ENCODE measurements at places on chromosomes 7 and 10.

- no peak overlapping the region for H3K4me3 ChIP-seq
- H3K4me1 ChIP-seq, result no peaks in the 10 kb centered on the region
- DNase-seq, result no peak
- no peak overlapping the region for H3K27ac ChIP-seq
- H3K27me3 ChIP-seq, result no peaks in the 10 kb centered on the region
These were observed 11.0 kb upstream of the RADIL start for GRCh38 chr7:4894482-4894881.

DNA sequence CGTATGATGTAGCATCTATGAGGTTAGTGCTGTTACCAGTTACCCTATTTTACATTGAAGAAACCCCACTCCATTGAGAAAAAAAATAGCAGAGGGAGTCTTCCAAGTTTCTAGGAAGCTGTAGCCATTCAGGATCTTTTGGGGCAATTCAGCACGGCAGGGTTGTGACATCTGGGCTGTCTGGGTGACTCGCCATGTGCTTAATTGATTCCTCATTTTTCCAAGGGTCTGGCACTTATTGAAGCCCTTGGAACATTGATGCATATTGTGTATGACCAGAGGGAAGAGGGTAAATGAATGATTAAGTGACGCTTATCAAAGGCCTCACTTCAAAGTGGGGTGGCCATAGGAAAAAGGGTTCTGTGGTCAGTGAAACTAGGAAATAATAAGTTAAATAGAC is 248.7 kb downstream of the ARHGAP12 start:
- no peak overlapping the region for H3K27ac ChIP-seq
- H3K4me3 ChIP-seq, result no peak overlapping the region
- no peaks in the 10 kb centered on the region for H3K27me3 ChIP-seq
- H3K36me3 ChIP-seq, result no peaks in the 10 kb centered on the region
- no peaks in the 10 kb centered on the region for H3K4me1 ChIP-seq
- no peak for DNase-seq

GRCh38 chr10:33967606-33968120 is 633.2 kb upstream of the NRP1 start:
- no peaks in the 10 kb centered on the region for H3K36me3 ChIP-seq
- H3K4me3 ChIP-seq, result no peak overlapping the region
- no peaks in the 10 kb centered on the region for H3K27me3 ChIP-seq
- no peak for DNase-seq

DNA sequence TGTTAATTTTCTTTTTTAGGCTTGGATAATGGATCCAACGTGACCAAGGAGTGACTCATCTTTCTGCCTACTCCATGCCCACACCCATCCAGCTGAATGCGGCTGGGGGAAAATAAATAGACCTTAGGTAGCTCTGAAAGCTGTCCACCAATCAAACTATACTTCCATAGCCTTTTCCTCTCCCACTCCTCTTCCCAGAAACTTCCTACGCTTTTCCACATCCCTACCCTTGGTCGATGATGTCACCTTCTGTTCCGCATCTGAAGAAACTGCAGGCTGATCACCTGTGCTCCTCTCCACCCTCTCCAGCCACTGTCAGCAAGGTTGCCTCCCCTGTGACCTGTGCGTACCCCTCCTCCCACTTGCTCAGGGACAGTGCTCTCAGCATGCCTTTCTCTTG is 359.8 kb upstream of the KLF6 start:
- no peak overlapping the region for H3K27ac ChIP-seq
- H3K27me3 ChIP-seq, result no peaks in the 10 kb centered on the region
- H3K4me3 ChIP-seq, result no peak overlapping the region
- H3K4me1 ChIP-seq, result no peaks in the 10 kb centered on the region
- DNase-seq, result no peak

DNA sequence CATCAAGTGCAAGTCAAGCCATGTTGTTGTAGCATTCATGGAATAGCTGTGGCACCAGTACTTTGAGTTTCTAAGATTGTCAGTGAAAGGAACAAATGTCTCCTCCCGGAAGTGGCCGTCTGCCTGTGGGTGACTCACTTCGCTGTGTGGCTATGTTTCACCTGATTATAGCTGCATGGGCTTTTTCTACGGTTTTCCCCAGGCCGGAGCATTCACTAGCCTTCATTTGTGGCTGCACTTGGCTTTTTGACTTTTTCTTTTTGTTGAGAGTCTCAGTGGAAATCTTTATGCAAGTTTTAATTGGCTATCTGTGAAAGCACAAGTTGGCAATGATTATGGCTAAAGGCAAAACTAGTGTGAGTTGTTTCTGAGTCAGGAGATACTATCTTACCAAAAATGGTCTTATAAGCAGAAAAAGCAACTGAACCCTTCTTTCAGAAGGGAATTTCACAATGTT is 35.0 kb downstream of the SRI start:
- no peaks in the 10 kb centered on the region for H3K4me1 ChIP-seq
- H3K27me3 ChIP-seq, result no peaks in the 10 kb centered on the region
- no peaks in the 10 kb centered on the region for H3K36me3 ChIP-seq
- DNase-seq, result no peak

GRCh38 chr10:101244321-101245050 is 15.2 kb upstream of the LBX1 start:
- no peaks in the 10 kb centered on the region for H3K4me1 ChIP-seq
- no peaks in the 10 kb centered on the region for H3K27me3 ChIP-seq
- H3K4me3 ChIP-seq, result no peak overlapping the region

DNA sequence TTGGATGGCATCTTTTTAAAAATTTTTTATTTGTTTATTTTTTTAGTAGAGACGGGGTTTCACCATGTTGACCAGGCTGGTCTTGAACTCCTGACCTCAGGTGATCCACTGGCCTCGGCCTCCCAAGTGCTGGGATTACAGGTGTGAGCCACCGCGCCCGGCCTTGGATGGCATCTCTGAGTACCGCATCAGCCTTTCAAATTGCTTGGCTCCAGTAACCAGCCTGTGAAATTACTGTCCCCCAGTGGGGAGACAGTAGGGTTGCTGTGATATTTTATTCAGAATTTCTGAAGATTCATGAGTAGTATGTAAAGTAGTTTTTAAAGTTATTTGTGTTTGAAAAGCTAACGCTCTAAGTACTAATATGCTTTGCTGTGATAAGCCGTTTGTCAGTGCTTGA is 1.2 kb downstream of the NUB1 start:
- peaks cover 3% of the 10 kb centered on the region for H3K4me1 ChIP-seq
- H3K36me3 ChIP-seq, result no peaks in the 10 kb centered on the region
- peak overlapping the region; percentile 98 for H3K4me3 ChIP-seq

DNA sequence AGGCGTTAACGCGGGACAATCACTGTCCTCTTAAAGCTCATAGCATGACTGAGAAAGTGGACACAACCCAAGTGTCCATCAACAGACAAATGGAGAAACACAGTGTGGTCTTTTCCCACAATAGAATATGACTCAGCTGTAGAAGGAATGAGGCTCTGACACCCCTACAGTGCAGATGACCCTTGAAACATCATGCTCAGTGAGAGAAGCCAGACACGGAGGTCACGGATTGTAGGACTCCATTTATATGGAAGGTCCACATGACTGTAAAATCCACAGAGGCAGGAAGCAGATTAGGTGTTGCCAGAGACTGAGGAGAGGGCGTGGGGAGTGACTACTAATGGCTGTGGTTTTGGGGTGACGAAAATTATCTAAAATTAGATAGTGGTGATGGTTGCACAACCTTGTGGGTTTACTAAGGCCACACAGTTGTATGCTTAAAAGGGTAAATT is 6.1 kb upstream of the NCAPG2 start:
- no peak overlapping the region for H3K27ac ChIP-seq
- no peaks in the 10 kb centered on the region for H3K27me3 ChIP-seq
- no peak for DNase-seq
- no peaks in the 10 kb centered on the region for H3K36me3 ChIP-seq
- no peaks in the 10 kb centered on the region for H3K4me1 ChIP-seq
- H3K4me3 ChIP-seq, result no peak overlapping the region

- no peaks in the 10 kb centered on the region for H3K36me3 ChIP-seq
- peak overlapping the region; percentile 62 for H3K4me3 ChIP-seq
- no peaks in the 10 kb centered on the region for H3K27me3 ChIP-seq
- H3K4me1 ChIP-seq, result peaks cover 11% of the 10 kb centered on the region
These were observed 26.6 kb downstream of the ZNF775 start for GRCh38 chr7:150405584-150406311.

- H3K27ac ChIP-seq, result no peak overlapping the region
- H3K36me3 ChIP-seq, result no peaks in the 10 kb centered on the region
- no peak overlapping the region for H3K4me3 ChIP-seq
- DNase-seq, result no peak
- no peaks in the 10 kb centered on the region for H3K27me3 ChIP-seq
- H3K4me1 ChIP-seq, result peaks cover 7% of the 10 kb centered on the region
These were observed 12.3 kb downstream of the BMPER start for GRCh38 chr7:33917661-33918060.

DNA sequence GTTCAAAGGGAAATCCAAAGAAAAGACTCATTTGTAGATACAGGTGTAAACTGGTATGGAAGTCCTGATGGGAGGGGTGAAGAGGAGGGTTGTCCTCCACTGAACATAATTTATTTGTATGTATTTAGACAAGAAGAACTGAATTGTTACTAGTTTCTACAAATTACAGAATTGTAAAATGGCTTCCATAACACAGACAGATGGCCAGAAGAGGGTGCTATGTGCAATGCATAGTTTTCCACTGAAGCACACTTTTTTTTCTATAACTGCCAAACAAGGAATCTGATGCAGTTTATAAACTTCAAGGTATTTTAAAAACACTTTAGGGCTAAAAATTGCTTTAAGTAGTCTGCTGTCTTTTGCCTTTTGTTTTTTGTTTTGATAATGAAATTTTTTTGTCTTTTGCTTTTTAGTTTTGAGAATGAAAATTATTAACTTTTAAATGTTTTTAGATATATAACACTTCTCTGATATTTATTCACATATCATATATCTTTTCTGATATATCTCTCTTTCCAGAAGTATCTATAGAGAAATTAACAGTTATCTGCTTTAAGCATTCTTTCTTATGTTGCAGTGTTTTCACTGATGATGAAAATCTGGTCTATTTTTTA is 58.5 kb downstream of the PHYHIPL start:
- no peaks in the 10 kb centered on the region for H3K27me3 ChIP-seq
- no peak overlapping the region for H3K27ac ChIP-seq
- H3K4me3 ChIP-seq, result no peak overlapping the region
- H3K36me3 ChIP-seq, result no peaks in the 10 kb centered on the region

DNA sequence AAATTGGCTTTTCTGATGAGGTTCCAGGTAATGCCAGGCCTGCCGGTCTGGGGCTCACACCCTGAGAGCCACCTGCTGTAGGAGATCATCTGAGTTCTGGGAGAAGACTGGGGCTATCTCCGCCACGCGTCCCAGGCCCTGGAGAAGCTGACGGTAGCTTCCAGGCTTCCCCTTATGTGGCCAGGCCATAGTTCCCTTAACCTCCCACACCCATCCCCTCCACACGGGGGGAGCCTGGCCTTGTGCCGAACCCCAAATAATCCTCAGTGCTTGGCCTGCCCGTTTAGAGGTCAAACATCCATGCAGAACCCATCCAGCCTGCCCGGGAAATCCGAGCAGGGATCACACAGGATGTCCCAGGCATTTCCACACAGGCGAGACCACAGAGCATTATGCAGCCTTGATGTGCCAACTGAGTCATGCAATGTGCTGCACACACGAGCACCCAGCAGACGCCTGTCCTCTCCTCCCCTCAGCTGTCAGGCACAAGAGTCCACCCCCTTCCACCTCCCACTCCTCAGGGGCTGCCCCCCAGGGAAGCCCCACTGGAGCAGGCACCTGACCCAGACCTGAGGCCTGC is 176.2 kb downstream of the PRKAG2 start:
- no peak for DNase-seq
- H3K27me3 ChIP-seq, result no peaks in the 10 kb centered on the region
- H3K4me1 ChIP-seq, result peaks cover 1% of the 10 kb centered on the region
- H3K27ac ChIP-seq, result no peak overlapping the region
- no peak overlapping the region for H3K4me3 ChIP-seq

DNA sequence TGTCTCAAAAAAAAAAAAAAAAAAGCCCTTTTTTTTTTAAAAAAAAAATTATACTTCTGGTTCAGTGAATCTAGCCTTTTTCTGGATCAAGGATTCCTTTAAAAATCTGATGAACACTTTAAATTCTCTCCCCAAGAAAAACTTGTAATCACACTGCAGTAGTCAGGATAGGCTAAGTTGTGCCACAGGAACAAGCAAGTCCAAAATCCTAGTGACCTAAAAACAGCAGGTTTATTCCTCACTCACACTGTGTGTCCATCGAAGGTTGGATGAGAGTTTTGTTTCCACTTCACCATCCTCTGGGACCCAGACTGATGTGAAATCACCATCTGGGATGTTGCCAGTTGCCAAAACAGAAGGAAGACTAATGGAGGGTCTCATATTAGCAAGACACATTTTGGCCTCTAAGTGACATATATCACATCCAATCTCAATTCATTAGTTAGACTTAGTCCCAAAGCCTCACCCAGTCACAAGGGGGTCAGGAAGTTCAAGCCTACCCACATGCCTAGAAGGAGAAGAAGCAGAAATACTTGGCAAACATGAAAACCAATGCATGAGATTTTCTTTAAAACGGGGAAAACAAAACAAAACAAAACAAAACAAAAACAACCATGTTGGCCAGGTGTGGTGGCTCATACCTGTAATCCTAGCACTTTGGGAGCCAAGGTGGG is 32.7 kb downstream of the CYP17A1 start:
- no peaks in the 10 kb centered on the region for H3K36me3 ChIP-seq
- no peak overlapping the region for H3K27ac ChIP-seq
- no peak for DNase-seq
- H3K4me3 ChIP-seq, result no peak overlapping the region
- H3K27me3 ChIP-seq, result no peaks in the 10 kb centered on the region
- H3K4me1 ChIP-seq, result peaks cover 14% of the 10 kb centered on the region

DNA sequence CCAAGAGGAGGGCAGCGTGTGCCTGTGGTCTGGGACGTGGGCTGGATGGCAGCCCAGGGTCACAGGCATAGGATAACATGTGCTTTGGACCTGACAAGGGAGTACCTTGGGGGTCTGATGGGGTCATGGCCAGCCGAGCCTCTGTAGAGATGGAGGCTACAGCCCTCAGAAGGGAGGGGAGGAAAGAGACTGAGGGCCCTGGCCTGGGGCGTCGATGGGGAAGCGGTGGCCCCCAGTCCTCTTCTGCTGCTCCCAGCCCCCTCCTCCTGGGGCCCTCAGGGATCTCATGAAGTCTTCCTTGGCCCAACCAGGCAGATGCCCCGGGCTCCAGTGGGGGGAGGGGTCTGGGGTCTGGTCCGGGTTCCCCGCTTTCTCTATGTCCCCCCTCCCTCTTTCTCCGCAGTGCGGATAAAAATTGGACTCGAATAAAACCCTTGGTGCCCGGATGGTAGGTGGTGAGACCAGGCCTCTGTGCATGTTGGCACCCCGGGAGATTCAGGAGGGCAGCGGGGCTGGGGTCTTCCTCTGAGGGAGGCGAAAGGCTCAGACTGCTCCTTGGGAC is 15.6 kb upstream of the HSPB1 start:
- no peaks in the 10 kb centered on the region for H3K36me3 ChIP-seq
- DNase-seq, result no peak
- H3K4me3 ChIP-seq, result no peak overlapping the region

Data from ovary (tissue), 10 donors.